ENCODE measurements at places on chromosomes 5 and 9.
A peak's percentile ranks its signal among the peaks of the same experiment; 100 is the strongest.

DNA sequence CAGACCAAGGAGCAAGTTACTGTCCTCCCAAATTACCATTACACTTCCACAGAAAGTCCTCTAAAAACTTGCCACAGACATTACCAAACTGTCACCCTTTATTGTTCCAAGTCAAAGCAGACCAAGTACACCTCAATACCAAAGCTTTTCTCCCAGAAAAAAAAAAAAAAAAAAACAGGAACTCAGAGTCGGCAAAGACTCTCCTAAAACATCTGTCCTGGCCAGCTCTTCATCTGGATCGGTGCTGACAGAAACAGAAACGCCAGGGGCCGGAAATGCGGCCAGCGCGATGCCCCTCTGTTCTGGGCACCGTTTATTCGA is 718 bp downstream of the DEPDC1B start:
- DNase-seq: no peak

GRCh38 chr5:88085462-88085861 is 183.2 kb downstream of the TMEM161B start:
- DNase-seq: no peak

- DNase-seq: peak; percentile 88
Measured at GRCh38 chr9:79014929-79015699, 556.7 kb upstream of the TLE4 start.

GRCh38 chr9:89488131-89488530 is 9.8 kb downstream of the SEMA4D start:
- DNase-seq: no peak

GRCh38 chr9:29798599-29798998 is 2225.3 kb upstream of the C9orf72 start:
- no peak for DNase-seq

DNA sequence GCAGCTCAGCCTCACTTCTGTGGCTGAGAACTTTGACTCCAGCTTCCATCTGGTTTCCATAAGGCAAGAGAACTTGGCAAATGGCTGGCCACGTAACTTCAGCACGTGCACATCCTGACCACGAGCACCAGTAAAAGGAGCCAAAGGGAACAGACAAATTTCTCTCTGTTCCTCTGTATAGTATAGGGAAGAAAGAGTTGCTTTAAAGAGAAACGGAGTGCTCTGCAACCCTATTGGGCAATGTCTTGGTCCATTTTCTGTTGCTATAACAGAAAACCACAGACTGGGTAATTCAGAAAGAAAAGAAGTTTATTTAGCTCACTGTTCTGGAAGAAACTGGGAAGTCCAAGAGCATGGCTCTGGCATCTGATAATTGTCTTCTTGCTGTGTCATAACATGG is 558.7 kb downstream of the ACTL7B start:
- DNase-seq: no peak
